ENCODE measurements at places on chromosomes 3 and 15. TPM values are rescaled to one million over a fixed set of nuclear protein-coding genes. Genes with fewer than 3 reads are reported as not detected.

DNA sequence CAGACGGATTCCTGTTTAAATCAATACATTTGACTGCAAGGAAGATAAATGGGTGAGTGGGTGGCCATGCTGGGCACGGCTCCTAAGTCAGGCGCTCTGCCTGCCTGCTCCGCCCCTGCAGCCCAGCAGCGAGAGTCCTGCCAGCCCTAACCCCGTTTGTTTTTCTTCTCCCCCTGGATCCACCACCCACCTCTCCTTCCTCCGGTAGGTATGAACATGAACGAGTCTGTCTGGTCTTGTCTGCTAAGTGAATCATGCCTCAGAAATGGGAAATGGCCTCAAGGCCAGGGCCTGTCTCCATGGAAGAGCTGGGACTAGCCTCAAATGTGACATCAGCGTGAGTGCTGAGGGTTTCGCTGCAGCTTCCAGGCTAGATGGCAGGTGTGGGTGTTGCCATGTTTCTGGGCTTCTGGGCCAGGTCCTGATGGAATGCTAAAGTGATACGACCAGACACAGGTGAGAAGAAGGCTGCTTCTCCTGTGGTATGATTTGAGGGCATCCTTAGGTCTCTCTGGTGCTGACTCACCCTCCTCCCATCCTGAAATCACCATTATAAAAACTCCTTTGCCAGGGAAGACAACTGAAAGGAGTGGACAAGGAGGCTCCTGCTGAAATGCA is 5.6 kb upstream of the FEM1B start:
- peaks cover 5% of the 10 kb centered on the region for H3K4me1 ChIP-seq
- peaks cover 4% of the 10 kb centered on the region for H3K27me3 ChIP-seq
- no peaks in the 10 kb centered on the region for H3K36me3 ChIP-seq
- no peak for DNase-seq
- no peak overlapping the region for H3K4me3 ChIP-seq

- no peaks in the 10 kb centered on the region for H3K36me3 ChIP-seq
- H3K27me3 ChIP-seq = no peaks in the 10 kb centered on the region
- no peak overlapping the region for H3K4me3 ChIP-seq
- no peak for DNase-seq
- H3K4me1 ChIP-seq = no peaks in the 10 kb centered on the region
Measured at GRCh38 chr3:133944641-133945380, 49.1 kb upstream of the RAB6B start.

Gene GPR156
- 0.53 TPM for total RNA-seq

GRCh38 chr3:192570315-192570714 is 157.0 kb downstream of the FGF12 start:
- no peaks in the 10 kb centered on the region for H3K4me1 ChIP-seq
- no peak overlapping the region for H3K4me3 ChIP-seq
- no peaks in the 10 kb centered on the region for H3K27me3 ChIP-seq

Gene SSR3
- total RNA-seq = 92.0 TPM

- H3K27me3 ChIP-seq = no peaks in the 10 kb centered on the region
- H3K36me3 ChIP-seq = peaks cover 13% of the 10 kb centered on the region
- no peak overlapping the region for H3K27ac ChIP-seq
- no peak overlapping the region for H3K4me3 ChIP-seq
Measured at GRCh38 chr3:100756441-100756840, 47.1 kb downstream of the TFG start.

Gene PRSS50
- total RNA-seq = not detected

Data from T-cell (primary cell).